ENCODE measurements at places on chromosomes 5 and 9.

DNA sequence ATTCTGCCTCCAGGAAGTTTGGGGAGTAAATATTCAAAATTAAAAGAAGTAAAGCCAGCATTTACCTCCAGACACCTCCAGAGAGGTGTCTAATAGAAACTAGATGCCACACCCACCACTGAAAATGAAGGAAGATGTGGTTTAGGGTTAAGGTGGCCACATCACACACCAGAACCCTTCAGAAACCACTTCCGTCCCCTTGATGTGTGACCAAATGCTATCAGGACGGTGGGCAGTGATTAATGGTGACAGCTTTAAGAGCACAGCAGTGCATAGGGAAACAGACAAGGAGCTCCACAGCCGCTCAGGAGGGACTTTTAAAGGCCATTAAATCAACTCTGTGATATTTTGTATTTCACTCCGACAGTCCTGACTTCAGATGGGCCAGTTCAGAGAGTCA lies 295.2 kb downstream of the BRINP1 start:
- DNase-seq: no peak

DNA sequence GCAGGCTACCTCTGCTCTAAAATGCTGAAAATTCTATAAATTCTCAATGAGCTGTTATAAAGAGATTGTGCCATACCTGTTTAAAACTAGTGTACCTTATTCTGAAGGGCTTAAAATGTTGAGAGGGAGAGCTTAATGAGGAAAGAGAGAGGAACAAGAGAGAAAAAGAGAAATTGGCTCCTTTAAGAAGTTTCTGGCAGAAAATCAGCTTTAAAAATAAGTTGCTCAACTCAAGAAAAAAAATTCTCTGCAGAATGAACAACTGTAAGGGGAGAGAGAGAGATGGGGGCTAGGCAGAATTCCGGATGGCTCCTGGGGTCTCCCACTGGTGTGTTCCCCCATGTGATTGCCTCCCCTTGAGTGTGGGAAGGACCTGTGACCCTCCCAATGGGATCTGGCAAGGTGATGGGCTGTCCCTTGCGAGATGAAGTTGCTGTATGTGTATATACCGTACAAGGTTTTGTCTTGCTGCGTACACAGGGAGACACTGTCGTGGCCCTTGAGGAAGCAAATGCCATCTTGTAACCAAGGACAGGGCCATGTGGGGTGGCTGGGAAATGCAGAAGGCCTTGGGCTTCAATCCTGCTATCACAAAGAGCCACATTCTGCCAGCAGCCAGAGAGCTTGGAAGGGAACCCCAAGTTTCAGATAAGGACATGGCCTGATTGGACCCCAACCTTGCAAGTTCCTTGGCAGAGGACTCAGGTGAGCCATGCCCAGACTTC lies 64.3 kb upstream of the S1PR3 start:
- no peak for DNase-seq

GRCh38 chr5:151683444-151683843 lies 3.3 kb downstream of the SPARC start:
- DNase-seq: no peak

DNA sequence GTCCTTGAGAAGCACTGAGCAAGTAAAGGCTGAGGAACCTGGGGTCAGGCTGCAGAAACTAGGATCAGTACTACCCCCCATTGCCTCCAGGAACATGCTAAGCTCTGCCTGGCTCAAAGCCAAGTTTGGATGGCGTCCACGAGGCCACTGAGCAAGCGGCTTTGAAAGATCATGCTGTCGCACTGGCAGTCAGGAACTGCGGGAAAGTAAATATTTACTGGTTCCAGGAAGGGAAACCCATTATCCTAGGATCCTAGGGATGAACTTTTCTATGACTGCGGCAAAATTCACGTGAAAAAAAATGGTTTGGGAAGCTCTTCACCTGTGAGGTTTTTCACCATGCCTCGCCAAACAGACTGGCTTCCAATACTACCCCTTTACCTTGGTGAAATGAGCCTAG lies 75.3 kb upstream of the PJA2 start:
- no peak for DNase-seq

DNA sequence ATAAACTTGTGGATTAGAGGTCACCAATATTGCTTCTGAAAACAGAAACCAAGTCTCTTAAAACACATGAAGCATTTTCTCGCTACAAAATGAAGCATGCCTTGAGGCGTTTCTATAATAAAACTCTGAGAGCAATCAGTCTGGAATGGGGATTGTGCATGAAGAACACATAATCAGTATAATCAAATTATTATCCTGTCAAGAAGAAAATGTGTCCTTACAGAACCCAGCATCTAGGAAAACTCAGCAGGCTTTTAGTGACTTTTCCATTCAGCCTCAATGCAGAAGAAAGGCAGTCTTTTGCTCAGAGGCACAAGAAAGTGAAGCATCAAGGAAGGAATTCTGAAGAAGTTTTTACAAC lies 121.9 kb downstream of the CDH18 start:
- DNase-seq: no peak

GRCh38 chr9:250625-251024 lies 36.0 kb downstream of the DOCK8 start:
- no peak for DNase-seq

DNA sequence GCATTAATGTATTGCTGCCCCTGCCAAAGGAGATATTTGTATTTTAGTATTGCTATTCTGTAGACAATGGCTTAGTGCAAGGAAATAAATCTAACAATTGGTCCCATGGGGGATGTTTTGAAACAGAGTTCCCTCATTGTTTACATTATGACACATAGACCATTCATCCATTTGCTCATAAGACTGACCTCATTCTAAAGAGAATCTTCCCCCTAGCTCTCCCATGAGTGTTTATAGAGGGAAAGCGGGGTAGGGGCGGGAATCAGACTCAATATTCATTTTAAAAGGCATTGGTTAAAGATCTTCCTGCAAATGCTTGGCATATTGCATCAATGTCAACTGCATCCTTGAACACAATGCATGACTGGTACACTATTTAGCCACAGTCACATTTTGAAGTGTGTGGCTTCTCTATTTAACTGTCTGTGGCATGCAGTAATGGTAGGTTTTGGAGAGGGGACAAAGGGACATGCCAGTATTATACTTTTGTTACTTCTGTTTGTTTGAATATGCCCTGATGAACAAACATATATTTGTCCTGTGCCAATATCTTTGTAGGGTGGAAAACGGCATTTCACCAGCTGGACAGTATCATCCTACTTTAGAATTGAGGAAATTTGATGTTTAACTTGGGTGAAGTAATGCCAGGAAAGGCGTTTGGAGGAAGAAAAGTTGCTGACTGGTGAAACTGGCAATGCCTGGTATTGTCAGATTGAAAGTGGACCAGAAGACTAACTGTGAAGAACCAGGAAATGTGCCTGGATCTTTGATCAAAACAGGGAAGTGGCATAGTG lies 84.1 kb upstream of the MEGF10 start:
- peak; percentile 92 for DNase-seq

Measured in fibroblast of upper back skin (primary cell).